Activated CD4-positive, CD25-positive, alpha-beta regulatory T cell treated with anti-CD3 and anti-CD28 coated beads, Interleukin-2, amount 50 U/mL, for 24 hours (primary cell): ENCODE measurements at places on chromosomes 7 and 10.

DNA sequence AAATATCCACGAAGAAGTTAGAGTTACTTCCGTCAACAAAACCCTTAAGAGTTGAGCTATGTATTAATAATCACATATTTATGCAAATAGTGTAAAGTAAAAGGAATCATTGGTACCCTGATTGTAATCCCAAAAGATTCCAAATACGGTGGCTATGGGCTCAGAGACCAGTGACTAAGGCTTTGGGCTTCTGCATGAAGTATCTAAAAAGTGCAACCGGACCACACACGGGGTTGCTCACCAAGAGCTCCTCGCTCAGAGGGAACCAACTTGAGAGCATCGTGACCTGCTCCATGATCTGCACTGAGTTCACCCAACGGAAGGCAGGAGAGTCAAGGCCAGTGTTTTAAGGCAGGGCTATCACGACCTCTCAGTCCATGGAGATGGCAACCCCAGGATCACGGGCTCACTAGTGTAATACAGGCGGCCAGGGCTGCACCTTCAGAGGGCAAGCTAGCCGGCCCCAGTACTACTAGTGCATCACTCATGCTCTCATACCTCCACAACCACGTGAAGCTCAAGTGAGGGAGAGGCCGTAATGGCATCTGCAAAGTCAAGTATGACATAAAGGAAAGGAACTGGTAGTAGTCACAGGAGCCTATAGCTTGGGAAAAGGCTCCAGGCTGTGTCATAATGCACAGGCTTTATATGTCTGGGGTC is 77.1 kb upstream of the CAMK2B start:
- ATAC-seq, result no peak

DNA sequence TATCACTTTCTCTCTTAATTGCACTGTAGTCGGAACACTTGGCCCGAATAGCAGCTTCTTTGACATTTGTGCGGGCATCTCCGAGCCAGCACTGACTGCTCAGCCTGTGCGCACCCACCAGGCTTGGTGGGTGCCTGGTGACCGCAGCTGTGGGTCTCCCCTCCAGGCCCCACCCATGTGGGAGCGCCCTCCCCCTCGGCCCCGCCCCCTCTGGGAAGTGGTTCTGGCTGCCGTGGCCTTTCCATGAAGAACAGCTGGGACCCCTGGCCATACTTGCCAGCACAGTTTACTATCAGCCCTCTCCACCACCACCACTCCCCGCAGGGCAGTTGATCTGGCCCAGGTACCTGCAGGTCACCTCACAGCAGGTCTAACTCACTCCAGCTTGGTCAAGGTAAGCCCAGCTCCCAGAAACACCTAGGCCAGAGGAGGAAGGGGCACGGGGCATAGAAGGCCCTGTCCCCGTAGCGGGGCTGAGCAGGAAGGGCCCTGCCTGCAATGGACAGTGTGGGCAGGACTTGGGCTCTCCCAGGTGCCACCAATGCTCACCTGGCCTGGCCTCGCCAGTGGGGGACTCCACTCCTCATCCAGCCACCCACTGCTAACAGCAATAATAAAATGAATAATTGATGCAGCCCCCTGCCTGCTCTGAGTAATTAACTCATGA is 5.8 kb downstream of the RASGEF1A start:
- ATAC-seq, result no peak

DNA sequence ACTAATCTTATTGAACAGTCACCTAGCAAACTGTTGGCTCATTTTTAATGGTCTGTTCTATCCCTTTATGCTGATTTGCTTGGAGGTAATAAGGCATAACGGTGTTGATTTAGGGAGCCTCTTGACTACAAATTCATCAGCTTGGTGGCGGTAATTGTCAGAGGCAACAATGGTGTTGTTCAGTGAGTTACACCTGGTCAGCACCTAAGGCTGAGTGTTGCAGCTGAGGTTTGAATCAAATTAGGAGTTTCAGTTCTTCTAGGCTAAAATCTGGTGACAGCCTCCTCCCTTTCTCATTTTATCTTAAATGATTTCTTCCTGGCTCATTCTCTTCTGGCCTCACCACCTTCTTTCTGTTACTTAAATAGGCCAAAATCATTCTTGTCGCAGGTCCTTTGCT is 42.3 kb upstream of the SP8 start:
- ATAC-seq, result no peak

DNA sequence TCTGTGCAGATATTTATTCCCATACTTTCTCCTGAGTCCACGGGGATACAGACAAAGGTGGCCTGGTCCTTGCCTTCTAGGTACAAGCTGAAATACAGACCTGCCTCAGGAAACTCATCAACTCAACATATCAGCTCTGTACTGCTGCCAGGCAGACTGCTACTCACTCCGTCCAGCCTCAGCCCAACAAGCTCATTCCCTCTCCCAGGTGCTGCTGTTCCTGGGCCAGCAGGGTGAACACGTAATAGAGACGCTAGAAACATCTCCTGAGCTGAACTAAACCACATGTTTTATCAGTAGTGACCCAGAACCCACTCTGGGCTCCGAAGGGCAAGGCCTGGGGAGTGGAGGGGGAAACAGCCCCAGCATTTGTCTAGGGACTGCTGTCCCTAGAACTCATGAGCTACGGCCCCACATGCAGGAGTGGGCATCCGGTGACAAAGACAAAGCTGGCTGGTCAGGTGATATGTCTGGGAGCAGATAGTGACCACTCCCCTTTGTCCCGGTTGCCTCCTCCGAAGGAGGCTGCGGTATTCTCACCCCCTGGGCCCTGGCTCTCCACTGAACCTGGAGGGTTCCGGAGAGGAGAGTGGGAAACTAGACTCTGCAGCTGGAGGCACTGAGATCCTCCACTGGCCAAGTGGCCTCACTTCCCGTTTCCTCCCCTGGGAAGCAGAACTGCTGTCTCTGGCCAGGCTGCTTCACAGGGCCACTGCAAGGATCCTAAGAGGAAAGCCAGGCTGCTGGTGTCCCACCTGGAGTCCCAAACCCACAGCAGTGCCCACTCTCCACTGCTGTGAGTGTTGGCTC is 116.1 kb downstream of the FAM53B start:
- ATAC-seq, result no peak

DNA sequence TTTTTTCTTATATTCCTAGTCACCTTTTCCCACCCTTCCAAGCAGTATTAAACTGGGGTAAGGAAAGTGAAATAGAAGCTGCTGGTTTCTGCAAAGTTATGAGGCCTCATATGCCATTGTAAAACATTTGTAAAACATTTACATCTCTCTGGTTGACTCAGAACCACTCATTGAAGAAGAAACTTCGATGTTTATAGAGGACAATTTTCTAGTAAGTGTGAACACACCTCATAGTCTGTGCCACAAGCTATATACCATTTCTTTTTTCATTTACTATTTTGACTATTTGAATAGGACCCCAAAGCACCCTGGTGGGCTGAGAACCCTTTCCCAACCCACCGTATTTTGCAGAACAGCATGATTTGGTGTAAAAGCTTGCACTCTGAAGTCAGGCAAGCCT is 12.9 kb upstream of the ITGB1 start:
- peak; percentile 86 for ATAC-seq

GRCh38 chr10:72337039-72337629 is 17.6 kb downstream of the DNAJB12 start:
- peak; percentile 30 for ATAC-seq

DNA sequence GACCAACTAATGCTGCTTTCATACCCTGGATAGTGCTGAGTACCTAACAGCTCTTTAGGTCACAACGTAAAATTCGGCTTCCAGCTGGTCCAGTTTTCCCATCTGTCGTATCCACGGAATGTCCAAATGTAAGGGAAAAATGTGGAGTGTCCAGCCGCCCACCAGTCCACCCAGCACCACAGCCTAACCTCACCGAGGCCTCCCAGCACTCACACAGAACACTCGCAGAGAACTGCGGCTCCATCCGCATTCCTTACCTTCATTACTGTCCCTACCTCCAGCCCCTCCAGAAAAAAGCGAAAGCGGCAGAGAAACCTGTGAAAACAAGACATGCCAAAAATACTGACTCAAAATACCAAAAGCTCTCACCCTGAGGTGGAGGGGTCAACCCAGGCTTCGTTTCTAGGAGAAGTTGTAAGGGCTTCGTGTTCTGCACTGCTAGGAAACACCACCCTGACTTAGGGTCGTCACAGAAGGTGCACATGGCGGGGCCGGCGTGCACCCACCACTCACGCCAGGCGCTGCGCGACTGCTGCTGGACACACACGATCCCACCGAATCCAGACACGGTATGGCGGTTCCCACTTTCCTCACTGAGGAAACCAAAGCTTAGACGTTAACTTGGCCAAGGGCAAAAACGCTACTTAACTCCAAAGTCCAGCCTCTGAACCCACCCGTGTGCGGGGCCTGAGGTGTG is 73.9 kb downstream of the AMZ1 start:
- no peak for ATAC-seq

DNA sequence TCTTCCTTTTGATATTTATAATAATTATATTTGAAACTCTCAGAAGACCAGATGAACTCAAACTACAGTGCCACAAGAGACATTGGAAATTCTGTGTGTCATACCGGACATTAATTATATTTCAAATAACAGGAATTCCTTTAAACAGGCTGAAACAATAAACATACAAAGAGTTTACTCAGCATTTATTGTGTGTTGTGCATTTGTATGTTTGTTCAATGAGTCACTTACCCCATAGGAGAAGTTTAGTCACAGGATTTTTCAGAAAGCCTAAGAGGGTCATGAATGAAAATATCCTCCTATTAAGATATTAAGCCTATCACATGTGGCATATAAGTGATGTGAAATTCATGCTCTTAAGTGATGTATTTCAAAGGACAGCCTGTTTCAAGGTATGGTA is 566.8 kb downstream of the CNTNAP2 start:
- no peak for ATAC-seq

GRCh38 chr10:89889606-89890005 is 188.2 kb downstream of the KIF20B start:
- ATAC-seq, result no peak

- no peak for ATAC-seq
These were observed 259.1 kb downstream of the PTPRN2 start for GRCh38 chr7:158328376-158329013.

GRCh38 chr7:84237533-84238173 is 43.1 kb upstream of the SEMA3A start:
- ATAC-seq, result peak; percentile 91

DNA sequence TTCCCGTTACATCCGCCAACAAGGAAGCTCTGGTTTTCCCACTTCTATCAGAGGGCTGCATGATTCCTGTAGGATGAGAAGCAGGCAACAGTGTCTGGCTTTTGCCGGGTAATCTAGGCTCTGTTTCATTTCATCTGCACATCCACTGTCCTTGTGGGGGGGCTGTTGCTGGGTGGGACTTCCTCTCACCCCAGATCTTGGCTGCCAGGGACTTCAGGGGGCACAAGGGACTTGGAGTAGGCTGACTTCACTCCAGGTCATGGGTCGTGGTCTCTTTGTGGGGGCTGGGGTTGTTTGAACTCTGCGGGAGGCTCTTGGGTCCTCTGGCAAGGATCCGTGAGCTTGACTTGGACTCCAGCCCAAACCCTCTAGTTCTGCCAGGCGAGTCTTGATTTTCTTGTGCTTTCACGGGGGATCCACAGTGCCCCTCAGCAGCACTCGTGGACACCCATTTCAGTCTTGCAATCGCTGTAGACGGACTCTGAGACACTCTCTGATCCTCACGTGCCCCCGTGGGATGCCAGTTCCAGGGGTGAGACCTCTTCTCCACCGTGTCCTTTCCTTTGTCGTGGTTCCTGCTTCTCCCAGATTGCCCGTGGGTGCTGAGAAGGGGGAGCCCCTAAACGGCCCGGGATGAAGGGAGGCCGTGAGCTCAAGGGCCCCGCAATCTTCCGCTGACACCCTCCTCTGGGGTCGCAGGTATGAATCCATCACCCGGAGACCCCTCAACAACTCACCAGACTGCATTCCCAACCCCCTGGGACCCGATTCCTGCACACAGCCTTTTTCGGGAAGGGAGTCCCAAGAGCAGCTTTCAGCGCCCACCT is 21.4 kb upstream of the ZNF273 start:
- ATAC-seq, result no peak

GRCh38 chr7:158975526-158976467 is 119.4 kb downstream of the DYNC2I1 start:
- no peak for ATAC-seq

DNA sequence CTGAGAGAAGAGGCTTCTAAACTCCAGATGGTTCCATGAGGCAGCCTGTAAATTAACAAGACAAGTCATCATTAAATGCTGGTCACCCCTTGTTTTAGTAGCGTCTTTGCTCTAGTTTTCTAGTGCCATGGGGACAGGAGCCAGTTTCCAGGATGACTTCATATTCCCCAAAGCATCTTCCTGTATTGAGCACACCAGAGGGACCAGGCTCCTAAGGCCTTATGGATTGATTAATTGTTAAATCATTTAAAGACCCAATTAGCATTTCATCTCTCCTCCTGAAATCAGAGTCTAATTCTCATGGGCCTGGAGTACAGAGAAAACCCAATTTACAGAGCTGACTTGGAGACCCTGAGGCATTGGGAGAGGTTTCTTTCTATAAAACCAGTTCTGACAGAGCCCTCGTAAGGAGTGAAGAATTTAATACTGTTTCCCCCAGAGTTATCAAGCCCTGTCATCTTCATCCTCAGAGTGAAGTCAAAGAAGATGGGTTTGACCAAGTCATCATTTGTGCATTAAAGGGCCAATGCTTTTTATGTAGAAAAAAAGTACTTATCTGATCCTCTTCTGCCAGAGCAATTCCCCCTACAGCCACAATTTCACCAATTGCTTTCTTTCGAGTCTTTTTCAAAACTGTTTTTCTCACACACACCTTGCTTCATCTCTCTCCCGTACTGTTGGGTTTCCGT is 678.7 kb downstream of the SDK1 start:
- no peak for ATAC-seq

DNA sequence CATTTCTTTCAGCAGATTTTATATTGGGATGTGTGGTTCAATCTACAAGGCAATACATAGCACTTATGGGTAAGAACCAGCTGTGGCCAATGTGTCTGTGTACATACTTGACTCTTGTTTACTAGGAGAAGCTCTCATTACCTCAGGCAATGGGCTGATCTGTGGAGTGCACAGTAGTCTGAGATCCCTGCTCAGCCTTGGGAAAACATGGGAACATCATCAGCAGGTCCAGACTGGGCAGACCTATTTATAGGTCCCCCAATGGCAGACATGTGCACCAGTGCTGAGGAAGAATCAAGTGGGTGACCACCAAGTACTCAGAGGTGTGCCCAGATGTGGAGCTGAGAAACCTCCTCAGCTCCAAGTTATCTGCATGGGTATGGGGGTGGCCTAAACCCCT is 349.7 kb downstream of the KIF20B start:
- no peak for ATAC-seq

- no peak for ATAC-seq
These were observed 640.0 kb downstream of the KCNMA1 start for GRCh38 chr10:76997631-76998030.
